ENCODE measurements at places on chromosomes 5 and 9.

DNA sequence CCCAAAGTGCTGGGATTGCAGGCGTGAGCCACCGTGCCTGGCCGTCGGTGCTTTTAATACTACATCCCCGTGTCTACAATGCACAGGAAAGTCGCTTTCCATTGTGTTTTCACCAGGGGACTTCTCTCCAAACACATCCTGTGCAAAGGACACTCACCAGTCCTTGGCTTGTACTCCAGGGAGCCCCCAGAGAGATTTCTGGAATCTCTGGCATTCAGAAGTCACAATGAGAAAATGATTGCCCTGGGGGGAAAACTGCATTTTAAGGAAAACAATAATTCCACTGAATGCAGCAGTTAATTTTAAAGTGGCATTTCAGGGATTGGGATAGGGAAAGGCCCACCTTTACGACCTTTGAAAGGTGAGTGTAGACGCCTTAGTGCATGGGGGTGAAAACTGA lies 112.0 kb downstream of the ADAMTS16 start:
- no peak for DNase-seq

GRCh38 chr5:72434781-72435437 lies 72.3 kb downstream of the ZNF366 start:
- DNase-seq: no peak

- DNase-seq: no peak
Measured at GRCh38 chr5:124333298-124333979, 413.0 kb downstream of the ZNF608 start.

DNA sequence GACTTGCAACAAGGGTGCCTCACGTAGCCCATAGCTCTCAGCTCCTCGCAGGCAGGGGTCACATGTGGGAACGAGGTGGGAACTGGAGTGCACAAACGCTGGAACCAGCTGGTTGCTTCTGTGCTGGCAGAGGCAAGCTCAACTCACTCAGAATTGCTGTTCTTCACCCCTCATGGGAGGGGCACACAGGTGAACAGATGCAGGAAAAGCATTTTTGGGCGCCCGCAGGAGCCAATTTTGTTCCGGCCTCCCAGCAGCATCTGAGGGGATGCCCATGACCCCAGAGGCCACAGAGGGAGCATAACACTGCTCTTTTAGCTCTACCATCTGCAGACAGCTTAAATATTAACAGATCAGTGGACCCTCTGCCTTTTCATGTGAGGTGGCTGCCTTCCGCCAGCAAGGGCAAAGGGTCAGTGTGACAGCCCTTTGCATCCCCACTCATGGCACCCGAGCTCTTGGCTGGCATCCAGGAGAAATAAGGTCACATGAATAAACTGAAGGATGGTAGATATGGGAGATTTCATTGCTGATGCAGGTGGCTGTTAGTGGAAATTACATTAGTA lies 196.2 kb downstream of the SLCO4C1 start:
- no peak for DNase-seq

- no peak for DNase-seq
Measured at GRCh38 chr5:128334010-128334716, 203.9 kb downstream of the FBN2 start.

DNA sequence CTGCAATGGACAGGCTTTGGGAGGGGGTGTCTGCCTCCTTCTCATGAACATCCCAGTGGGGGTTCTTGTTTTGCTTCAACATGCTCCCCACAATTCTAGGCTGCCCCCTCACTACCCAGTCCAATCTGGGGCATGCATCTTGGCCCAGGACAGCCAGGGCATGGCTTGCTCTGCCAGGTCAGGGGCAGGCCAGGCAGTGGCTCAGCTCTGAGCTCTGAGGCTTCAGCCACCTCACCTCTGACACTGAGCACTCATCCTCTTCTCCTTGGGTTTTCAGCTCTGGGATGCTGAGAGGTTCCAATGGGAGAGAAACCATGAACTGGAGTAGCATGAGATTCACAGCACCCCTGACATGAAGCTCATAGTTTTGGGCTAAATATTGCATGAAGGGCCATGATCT lies 11.8 kb downstream of the SLC25A48 start:
- no peak for DNase-seq

DNA sequence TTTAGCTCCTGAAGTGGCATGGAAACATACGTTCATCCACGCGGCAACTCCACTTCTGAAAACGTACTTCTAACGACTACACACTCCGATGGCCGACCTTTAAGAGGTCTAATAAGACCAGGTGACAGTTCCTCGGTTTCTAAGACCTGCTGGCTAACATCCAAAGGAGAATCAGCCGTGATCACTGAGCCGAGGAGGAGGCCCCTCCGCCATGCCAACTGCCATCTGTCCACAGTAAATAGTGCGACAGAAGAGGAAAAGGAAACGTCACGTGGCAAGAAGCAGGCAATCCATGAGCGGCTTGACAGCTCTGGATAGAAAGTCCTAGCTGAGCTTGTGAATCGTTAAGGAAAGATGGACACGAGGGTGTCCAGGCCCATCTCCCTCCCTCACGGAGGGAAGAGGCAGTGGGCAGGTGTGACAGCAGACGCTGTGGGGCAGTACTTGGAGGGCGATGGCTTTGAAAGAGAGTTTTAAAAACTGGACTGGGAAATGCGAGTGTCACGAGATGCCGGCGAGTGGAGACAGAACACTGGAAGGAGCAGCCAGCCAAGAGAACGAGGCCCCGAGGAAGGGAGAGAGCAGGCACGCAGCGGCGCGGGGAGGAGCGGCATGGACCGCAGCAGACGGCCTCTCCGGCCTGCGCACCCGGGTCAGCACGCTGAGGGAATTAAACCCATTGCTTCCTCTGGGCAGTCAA lies 66.7 kb upstream of the TBC1D9B start:
- DNase-seq: no peak

- DNase-seq: no peak
Measured at GRCh38 chr5:169626779-169627178, 10.3 kb upstream of the DOCK2 start.

DNA sequence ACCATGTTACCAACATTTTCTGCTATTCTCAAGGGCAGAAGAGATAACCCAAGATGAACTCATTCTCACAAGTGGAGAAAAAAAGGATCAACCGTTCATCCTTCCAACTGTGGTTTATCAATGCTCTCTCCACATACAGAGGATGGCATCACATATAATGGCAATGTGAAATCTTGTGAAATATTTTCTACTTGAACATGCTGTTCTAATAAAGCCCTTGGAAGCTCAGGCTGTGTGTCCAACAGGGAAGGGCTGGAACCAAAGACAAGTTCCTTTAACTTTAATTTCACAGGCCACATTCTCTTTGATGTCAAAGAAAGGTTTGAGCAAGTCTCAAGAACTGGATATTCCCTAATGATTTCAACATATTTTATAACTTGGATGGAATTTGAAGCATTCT lies 230.5 kb downstream of the SPOCK1 start:
- DNase-seq: no peak

GRCh38 chr5:60287174-60287771 lies 393.7 kb upstream of the PDE4D start:
- no peak for DNase-seq

- DNase-seq: peak; percentile 61
Measured at GRCh38 chr9:78210841-78211301, 25.0 kb upstream of the CEP78 start.

GRCh38 chr9:134422301-134423090 lies 96.2 kb downstream of the RXRA start:
- no peak for DNase-seq

GRCh38 chr5:160850421-160850820 lies 1.6 kb downstream of the ATP10B start:
- DNase-seq: no peak

DNA sequence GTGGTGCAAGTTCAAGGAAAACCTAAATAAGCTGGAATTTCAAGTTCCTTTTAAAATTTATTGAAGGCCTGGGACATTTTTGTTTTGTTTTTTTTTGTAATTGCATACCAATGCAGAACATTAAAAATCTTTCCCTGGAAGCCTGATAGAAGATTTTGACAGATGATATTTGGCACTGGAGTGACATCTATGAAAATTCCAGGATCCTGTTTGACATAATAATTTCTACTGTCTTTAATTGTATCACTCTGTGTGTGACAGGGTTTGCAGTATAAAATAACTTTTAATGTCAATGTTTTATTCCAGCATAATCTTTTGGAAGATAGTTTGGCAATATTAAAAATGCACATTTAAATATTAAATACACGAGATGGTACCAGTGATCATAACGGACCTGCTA lies 514.2 kb upstream of the ACO1 start:
- no peak for DNase-seq

DNA sequence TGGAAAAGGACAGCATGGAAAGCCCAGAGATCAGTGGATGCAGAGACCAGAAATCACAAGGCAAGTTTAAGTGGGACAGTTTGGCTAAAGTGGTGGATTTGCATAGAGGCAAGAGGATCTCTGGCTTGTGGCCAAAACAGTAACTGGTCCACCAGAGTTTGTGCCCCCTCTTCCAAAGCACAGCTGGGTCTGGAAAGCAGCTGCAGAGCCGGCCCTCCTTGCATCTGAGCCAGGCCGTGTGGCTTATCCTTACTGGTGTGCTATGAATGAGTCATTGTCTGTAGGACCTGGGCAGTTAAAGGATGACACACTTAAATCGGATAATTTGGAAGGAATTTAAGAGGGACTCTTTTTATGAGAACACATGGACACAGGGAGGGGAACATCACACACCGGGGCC lies 146.6 kb downstream of the PIP5K1B start:
- DNase-seq: no peak

DNA sequence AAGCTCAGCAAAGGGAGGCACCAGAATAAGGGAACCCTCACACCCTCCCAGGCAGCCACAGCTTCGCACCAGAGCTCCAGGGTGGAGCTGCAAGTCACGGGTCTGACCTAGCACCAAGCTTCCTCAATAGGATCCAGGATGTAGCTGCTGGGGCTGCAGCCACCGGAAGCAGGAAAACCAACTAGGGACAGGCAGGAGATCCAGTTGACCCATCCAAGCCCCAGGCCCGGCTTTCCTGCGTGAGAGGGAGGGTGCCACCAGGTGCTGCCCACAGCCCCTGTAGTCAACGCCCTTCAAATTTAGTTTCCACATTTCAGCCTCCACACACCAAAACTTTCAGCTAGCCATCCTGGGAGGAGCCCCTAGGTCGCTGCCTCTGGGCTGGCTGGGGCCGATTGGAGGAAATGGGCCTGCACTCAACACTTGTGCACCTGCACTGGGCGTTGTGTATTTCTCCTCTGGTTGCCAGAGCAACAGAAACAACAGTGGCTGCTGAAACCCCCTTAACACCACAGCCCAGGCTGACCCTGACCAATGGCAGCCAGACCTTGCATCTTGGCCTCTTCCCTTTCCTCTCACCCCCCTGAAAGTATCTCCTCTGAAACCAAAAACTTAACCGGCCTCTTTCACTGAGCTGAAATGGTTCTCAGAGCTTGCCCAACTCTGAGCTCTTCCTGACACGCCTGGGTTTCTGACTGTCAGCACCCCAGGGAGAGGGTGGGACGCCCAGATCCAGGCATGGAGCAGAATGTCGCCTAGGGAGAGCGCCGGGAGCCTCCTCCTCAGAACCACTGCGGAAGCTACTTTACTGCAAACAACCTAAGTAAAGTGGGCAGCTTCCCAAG lies 226.5 kb upstream of the MAP3K1 start:
- DNase-seq: peak; percentile 34

GRCh38 chr5:96415897-96416296 lies 17.2 kb downstream of the PCSK1 start:
- no peak for DNase-seq

- no peak for DNase-seq
Measured at GRCh38 chr5:131206772-131207171, 36.0 kb downstream of the LYRM7 start.

DNA sequence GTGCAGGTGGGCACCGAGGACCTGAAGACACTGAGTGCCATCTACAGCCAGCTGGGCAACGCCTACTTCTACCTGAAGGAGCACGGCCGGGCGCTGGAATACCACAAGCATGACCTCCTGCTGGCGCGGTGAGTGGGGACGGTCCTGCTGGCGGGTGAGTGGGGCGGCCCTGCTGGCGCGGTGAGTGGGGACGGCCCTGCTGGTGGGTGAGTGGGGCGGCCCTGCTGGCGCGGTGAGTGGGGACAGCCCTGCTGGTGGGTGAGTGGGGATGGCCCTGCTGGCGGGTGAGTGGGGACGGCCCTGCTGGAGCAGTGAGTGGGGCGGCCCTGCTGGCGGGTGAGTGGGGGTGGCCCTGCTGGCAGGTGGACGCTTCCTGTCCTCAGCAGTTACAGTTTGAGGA lies 7.2 kb downstream of the GPSM1 start:
- no peak for DNase-seq

DNA sequence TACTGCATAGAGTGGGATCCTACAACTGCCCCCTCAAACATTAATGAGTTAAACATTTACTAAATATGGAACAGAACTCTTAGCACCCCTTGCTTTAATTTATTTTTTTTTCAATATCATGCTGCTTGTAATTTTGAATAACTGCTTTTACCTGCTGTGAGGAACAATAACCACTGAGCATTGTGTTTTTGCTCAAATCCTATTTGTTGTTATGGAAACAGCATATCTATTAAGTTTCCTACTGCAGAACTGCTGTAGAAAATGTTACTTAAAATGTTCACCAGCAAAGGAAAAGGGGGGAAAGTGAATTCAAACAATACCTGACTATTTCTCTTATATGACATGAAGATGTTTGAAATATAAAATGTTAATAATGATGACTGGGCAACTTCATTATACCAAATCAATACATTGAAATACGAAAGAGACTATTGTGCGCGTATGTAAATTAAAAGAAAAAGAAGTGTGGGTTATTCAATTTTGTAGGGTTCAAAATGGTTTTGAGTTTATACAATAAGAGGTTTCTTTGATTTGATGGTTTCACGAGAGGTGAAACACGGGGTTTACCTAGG lies 1043.8 kb upstream of the NUDT12 start:
- DNase-seq: no peak

DNA sequence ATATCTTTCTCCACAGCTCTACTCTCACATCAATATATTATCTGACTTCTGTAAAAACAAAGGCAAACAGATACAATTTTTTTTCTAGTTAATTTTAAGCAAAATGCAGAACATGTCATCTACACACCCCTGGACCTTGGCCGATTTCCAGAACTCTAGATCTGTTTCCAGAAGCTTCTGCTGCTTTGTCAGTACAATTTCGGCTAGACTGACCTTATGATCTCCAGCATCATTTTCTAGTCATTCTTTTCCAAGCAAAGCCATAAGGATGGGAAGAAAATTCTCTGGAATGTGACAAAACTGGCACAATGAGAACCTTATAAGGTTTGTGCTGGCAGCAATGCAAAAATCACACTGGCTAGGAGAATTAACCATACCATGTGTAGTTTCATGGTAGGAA lies 132.8 kb upstream of the MPDZ start:
- no peak for DNase-seq

DNA sequence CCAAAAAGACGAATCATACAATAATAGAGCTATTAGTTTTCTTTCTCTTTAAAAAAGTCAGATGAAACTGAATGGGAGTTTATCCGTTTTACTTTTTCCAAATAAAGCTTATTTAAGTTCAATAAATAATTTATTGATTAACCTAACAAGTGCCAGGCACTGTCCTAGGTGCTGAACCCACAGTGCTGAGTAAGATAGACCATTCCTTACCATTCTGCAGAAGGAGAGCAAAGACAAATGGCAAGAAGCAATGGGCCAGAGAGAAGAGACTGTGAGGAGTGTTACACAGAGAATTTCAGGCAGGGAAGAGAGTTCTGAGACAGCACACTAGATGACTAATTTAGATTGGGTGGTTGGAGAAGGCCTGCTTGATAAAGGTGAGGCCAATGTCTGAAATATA lies 127.2 kb downstream of the AUH start:
- DNase-seq: no peak

- no peak for DNase-seq
Measured at GRCh38 chr5:96776621-96777020, 31.1 kb downstream of the ERAP1 start.

GRCh38 chr9:86843206-86843605 lies 104.1 kb downstream of the GAS1 start:
- DNase-seq: no peak

Measured in naive thymus-derived CD8-positive, alpha-beta T cell (primary cell).